ENCODE measurements at places on chromosomes 1 and 21. TPM values are rescaled to one million over a fixed set of nuclear protein-coding genes. Genes with fewer than 3 reads are reported as not detected.

DNA sequence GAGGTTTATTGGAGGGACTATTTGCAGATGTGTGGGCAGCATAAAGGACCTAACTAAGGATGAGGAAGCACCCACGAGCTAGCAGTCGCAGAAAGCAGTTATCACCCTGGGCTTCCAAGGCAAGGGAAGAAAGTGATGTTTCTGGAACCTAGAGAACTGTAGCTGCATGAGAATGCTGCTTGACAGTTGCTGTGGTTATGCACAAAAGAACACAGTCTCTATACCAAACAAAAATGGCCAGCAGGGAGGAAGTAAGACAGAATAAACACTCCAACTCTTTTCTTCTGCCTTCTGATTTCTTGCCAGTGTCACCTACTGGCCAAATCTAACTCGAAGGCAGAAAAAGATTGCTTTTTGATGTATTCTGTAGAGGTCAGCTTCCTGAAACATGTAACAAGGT is 190.2 kb downstream of the RASAL2 start:
- H3K4me3 ChIP-seq: no peak overlapping the region
- no peak for DNase-seq
- no peak overlapping the region for H3K27ac ChIP-seq
- H3K36me3 ChIP-seq: no peaks in the 10 kb centered on the region

GRCh38 chr21:44368711-44369446 is 15.5 kb downstream of the TRPM2 start:
- H3K4me3 ChIP-seq: no peak overlapping the region
- H3K27me3 ChIP-seq: peaks cover 54% of the 10 kb centered on the region
- H3K4me1 ChIP-seq: peaks cover 7% of the 10 kb centered on the region
- DNase-seq: no peak

DNA sequence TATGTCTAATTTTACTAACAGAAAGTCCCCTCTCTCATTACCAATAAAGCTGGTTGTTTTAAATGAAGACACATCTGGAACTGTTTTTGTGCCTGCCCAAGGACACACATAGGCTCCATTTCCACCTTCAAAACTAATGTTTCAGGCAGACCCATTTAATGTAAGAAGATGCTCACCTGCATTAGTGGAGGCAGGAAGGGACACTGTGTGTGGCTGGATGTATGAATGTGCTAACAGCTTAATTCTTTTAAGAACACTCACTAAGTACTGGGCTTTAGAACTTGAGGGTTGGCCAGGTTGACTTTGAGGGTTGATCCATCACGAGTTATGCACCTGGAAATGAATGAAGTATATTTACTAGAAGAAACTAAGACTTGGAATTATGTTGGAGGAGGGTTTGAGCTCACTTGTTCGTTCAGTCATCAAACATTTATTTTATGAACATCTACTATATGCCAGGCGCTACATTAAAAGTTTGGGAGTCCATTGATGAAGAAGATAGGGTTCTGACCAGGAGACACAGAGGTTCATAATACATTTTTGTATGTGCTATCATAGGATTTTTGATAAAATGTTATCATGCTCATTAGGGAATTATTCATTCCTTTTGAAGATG is 5.4 kb downstream of the JUN start:
- no peak overlapping the region for H3K4me3 ChIP-seq
- H3K27ac ChIP-seq: no peak overlapping the region
- peaks cover 33% of the 10 kb centered on the region for H3K4me1 ChIP-seq
- H3K27me3 ChIP-seq: no peaks in the 10 kb centered on the region

- no peaks in the 10 kb centered on the region for H3K27me3 ChIP-seq
- H3K4me3 ChIP-seq: no peak overlapping the region
- H3K27ac ChIP-seq: no peak overlapping the region
- H3K36me3 ChIP-seq: no peaks in the 10 kb centered on the region
Observed at GRCh38 chr21:39956586-39956985, 89.3 kb downstream of the PCP4 start.

DNA sequence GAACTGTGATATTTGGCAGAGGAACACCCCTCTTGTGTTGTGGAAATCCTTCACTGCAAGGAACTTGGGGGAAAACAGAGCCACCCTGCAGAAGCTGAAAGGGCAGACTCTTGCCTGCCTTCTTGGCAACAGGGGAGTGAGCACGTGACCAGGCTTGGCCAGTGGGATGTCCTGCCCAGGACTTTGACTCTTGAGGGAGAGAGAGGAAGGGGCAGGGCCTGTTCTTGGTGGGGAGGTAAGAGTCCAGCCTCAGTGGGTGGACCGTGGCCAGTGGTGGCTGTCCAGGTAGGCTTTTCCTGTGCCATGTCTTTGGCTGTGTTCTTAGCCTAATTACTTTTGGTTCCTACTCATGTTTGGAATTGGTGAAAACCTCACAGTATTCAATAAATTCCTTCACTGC is 8.6 kb upstream of the AK2 start:
- H3K36me3 ChIP-seq: no peaks in the 10 kb centered on the region
- H3K27me3 ChIP-seq: no peaks in the 10 kb centered on the region
- no peak overlapping the region for H3K4me3 ChIP-seq
- no peak for DNase-seq
- H3K4me1 ChIP-seq: peaks cover 4% of the 10 kb centered on the region

DNA sequence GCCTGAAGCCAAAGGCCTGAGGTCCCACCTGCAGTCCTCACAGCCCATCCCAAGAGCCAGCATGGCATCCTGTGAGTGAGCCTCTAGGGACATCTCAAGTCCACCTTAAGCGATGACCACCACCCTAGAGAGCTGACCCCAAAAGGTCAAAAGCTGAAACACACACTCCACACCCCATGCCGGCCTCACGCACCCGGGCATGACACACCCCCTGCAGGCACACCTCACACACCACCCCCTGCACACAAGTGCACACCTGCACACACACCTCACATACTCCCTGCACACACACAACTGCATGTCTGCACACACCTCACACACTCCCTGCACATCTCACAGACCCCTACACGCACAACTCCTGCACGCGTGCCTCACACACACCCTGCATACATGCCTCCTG is 118.7 kb downstream of the NPHP4 start:
- no peaks in the 10 kb centered on the region for H3K4me1 ChIP-seq
- H3K4me3 ChIP-seq: no peak overlapping the region
- H3K27me3 ChIP-seq: no peaks in the 10 kb centered on the region
- peaks cover 86% of the 10 kb centered on the region for H3K36me3 ChIP-seq
- no peak for DNase-seq
- H3K27ac ChIP-seq: no peak overlapping the region

DNA sequence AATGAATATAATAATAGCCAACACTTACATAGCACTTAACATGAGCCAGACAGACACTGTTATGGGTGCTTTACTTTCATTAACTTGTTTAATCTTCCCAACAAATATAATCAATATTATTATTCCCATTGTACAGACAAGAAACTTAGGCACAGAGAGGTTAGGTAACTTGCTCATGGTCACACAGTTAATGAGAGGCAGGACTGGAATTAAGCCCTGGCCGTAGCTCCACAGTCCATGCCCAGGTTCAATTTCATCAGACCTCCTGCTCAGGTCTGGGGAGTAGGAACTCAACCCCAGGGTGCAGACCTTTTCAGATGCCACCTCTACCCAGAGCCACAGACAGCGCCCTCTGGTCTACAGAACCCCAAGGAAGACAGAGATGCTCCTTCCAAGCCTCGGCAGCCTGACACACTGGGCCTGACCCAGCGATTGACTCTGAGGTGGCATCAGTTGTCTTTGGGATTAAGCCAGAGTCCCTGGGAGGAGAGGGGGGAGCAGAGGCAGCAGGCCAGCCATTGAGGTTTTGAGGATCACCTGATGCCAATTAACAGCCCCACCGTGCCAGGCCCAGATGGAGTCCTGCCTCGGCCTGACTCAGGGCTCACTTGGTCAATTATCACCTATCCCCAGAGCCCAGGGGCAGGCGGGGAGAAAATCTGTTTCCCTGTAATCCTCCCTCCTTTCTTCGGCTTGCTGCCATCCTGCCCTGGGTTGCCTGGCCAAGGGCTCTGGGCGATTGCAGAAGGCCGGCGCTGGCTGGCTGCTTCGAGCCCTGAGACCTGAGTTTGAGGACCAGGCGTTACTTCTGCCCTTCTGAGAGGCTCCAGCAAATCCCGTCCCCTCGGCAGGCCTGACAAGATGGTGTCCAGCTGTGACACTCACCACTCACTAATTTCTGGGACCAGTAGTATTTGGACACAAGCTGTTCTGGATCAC is 116.7 kb downstream of the LACTBL1 start:
- DNase-seq: no peak
- no peak overlapping the region for H3K4me3 ChIP-seq
- H3K4me1 ChIP-seq: peaks cover 11% of the 10 kb centered on the region
- H3K27ac ChIP-seq: no peak overlapping the region
- H3K27me3 ChIP-seq: no peaks in the 10 kb centered on the region

LORICRIN gene
- 14.9 TPM for total RNA-seq

OSCP1 gene
- 3.8 TPM for total RNA-seq

PTGS2 gene
- total RNA-seq: 14.7 TPM

TGFB2 gene
- 3.9 TPM for total RNA-seq

OR2T2 gene
- total RNA-seq: 0.31 TPM

HOOK1 gene
- total RNA-seq: 22.3 TPM
